Sciatic nerve (tissue), 2 donors: ENCODE measurements at places on chromosomes 7 and 10. TPM values are rescaled to one million over a fixed set of nuclear protein-coding genes. Genes with fewer than 3 reads are reported as not detected.

- DNase-seq, result no peak
Observed at GRCh38 chr10:102975483-102976379, 57.6 kb downstream of the CNNM2 start.

DNA sequence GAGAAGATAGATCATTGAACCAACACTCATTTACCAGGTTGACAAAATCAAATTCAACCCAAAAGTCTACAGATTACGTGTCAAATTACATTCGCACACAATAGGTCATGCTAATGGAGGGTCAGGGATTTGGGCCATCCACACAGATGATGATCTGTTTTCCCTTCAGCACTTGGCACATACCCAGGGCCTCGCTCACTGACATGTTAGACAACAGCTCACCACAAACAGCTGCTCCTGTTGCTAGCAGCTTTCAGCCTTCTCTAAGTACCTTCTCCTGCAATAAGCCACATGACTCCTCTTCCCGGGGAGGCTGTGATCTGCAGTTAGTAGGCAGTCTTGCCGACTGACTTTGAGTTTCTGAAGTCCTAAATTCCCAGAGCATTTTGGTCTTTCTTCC lies 18.4 kb downstream of the NKX2-3 start:
- DNase-seq, result no peak

The AKR1B15 gene
- total RNA-seq, result 1.3 TPM

The FKBP9 gene
- 150 TPM for total RNA-seq

GRCh38 chr10:77348751-77349150 lies 288.9 kb downstream of the KCNMA1 start:
- DNase-seq, result no peak

GRCh38 chr10:16848562-16849154 lies 31.4 kb upstream of the RSU1 start:
- no peak for DNase-seq

The DNAJB9 gene
- total RNA-seq, result 20.8 TPM

The UNC5B gene
- total RNA-seq, result 4.1 TPM

- no peak for DNase-seq
Observed at GRCh38 chr10:60663850-60664249, 114.4 kb upstream of the CDK1 start.
